Stimulated activated CD4-positive, alpha-beta T cell treated with anti-CD3 and anti-CD28 coated beads, Interleukin-1b, Interleukin-23, amount 100 ng/mL, for 24 hours (primary cell): ENCODE measurements at places on chromosomes 5 and 9.

GRCh38 chr9:19161257-19162025, 34.1 kb upstream of the PLIN2 start:
- peak; percentile 9 for DNase-seq

DNA sequence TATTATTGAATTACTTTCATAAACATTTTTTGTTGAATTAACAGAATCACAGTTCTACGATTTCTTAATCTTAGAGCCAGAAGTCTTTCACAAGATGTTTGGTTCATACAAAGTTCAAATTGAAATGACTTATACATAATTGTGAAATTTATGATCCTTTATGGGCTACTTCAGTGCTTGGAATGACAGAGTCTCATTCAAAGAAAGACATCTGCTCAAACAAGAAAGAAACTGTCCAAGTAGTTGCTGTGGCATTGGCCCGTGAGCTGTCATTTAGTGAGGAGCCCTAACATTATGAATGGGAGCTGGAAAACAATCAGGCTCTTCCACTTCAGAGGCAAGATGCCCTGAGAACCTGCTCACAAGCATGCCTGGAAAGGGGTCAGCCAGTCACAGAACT, 63.4 kb downstream of the AUH start:
- no peak for DNase-seq

DNA sequence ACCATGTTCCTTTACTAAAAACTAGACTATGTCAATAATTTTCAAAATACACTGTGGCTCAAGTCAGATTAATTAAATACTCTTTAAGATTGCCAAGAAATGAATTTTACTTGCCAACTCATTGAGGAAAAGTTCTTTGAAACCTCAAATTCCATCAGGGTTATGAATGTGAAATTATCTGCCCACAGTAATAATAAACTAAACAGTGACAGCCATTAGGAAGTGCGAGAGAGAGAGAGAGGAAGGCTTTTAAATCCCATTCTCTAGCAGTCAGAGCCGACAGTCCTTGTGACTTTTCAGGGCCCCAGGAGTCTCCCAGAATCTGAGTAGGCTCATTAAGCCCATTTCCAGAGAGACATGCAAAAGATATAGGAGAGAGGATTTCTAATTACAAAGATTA, 236.1 kb downstream of the MARCHF11 start:
- DNase-seq: no peak

GRCh38 chr5:69331528-69332445, 814 bp downstream of the CCDC125 start:
- no peak for DNase-seq

GRCh38 chr9:34459356-34459755, 751 bp downstream of the DNAI1 start:
- DNase-seq: no peak

- no peak for DNase-seq
Observed at GRCh38 chr9:6869081-6869948, 111.5 kb downstream of the KDM4C start.

DNA sequence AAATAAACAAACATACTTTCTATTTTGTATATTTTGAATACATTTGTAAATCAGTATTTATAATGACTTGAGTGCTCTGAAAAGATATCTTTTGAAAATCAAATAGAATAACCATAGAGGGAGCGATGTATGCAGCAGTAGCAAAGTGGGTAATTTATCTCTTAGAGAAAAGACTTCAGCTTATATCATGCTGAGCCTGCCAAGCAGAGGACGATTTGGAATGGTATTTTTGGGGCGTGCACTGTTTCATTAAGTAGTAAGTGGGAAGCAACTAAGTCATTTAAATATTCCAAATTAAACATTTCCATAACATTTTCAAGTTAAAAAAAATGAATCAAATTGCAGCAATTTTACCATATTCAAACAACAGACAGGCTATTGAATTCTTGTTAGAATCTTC, 147.6 kb downstream of the CDH10 start:
- DNase-seq: no peak

- no peak for DNase-seq
Observed at GRCh38 chr5:10243660-10244240, 5.9 kb downstream of the ATPSCKMT start.
